Islet precursor cell (in vitro differentiated cells): ENCODE measurements at places on chromosomes 12 and 14.
A peak's percentile ranks its signal among the peaks of the same experiment; 100 is the strongest.

DNA sequence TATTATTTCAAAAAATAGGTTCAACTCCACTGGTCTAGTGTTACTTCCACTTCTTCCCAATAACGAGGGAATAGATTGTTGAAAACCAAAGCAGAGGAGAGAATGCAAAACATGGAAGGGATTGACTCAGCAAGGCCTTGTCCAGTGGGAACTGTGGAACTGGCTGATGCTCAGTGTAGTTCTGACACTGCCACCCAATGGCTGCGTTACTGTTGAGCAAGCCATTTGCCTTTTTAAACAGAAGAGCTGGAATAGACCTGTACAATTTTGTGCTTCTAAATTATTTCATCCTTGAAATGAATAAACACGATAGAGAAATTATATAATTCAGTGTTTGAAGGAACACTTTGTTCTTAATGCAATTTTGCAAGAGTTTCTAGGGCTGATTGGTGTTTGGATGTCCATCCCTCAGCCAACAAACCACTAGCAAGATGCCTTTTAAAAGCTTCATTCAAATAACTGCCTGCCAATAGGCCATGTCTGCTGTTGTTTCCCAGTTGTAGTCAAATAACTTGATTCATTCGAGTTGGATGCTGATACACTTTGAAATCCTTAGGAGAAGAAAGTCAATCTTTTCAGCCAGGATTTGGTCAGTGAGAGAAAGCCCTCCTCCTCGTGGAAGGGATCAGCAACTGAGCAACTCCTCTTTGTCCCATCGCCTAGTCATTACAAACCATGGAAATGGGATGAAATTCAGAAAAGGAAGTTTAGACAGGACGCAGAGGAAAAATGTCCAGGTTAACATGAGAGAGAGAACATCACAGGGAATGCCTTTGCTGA is 7.3 kb upstream of the MGP start:
- no peak for DNase-seq

GRCh38 chr12:42510823-42511222 is 78.7 kb downstream of the PRICKLE1 start:
- peak; percentile 59 for DNase-seq

- DNase-seq, result no peak
Observed at GRCh38 chr14:92603309-92604242, 90.0 kb downstream of the RIN3 start.

DNA sequence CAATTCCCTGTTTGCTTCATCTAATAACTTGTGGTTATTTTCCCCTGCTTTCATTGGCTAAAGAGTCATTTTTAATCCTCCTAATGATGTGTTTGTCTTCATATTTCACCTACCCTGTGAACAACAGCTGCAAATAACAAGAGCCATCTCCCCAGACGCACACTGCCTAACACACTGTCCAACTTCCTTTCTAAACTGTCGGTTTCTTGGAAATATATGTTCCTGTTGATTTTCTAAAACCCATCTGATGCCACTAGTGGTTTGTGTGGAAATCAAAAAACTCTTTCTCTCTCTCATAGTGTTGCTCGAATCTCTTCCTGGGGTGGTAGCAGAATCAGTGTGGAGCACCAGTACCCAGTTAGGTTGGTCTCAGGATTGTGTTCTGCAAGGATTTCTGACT is 226.9 kb downstream of the EPS8 start:
- no peak for DNase-seq

DNA sequence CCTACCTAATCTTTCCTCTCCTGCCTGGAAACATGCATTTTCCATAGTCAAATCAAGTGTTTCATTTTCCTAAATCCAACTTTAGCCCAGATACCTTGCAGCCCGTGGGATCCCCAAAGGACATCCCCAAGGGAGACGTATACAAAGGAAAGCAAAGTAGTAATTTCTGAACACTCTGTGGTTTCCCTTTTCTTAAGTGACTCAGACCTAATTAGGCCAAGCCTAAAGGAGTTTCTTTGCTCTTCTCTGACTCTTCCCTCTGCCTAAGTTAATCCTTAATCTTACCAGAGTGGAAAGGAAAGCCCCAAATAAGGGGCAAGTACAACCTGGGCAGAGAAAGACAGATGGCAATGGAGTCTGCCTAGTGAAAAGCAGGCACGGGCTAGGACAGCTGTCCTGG is 250.3 kb downstream of the SPTSSA start:
- DNase-seq, result no peak

DNA sequence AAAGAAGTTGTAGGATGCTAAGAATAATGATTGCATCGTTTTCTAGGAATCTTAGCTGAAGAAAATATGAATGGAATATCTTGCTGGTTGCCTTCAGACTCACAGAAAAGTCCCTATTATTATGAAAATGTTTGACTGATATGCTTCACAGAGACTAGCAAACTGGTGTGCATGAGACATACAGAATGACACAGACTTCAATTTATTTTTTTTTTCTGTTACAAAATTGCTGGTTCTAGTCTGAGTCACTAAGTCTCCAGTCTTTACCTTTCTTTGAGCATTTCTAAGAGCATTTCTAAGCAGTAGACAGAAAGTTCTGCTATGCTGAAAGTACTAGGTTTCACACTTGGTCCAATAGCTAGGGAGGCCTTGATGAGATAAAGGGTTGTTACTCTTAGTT is 377.6 kb upstream of the ATP2B1 start:
- DNase-seq, result no peak

GRCh38 chr12:79400481-79400880 is 290.3 kb downstream of the PAWR start:
- no peak for DNase-seq

DNA sequence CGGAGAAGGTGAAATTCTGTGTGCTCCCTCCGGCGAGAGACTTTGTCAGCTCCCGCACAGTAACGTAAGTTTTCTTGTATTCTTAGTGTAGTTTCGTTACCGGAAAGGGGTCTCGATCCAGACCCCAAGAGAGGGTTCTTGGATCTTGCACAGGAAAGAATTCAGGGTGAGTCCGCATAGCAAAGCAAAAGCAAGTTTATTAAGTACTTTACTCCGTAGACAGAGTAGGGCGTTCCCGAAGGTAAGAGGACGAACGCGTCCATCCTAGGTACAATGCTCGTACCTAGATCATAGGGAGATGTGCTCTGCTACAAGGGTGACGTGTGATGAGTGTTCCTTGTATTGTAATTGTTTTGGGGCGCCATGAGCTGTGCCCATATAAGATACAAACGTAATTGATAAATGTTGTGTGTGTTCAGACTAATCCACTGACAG is 293 bp downstream of the IFI27L1 start:
- DNase-seq, result no peak

- no peak for DNase-seq
Observed at GRCh38 chr12:90489141-90489540, 465.8 kb downstream of the CCER1 start.

DNA sequence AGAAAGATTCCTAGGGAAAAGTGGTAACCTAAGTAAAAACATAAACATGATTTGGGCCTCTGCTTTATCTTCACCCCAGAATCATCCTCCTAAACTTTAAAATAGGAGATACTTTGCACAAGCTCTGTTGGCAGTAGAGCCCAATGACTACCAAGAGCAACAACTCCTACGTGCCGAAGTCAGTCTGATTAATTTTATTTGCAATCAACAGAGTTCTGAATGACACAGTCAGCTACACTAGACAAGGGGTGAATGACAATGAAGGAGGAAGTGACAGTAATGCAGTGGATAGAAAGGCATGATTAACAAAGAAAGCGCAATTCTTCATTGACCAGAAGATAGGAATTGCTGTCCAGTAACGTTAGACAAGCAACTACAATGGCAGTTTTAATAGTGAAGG is 957.9 kb upstream of the USP15 start:
- no peak for DNase-seq

DNA sequence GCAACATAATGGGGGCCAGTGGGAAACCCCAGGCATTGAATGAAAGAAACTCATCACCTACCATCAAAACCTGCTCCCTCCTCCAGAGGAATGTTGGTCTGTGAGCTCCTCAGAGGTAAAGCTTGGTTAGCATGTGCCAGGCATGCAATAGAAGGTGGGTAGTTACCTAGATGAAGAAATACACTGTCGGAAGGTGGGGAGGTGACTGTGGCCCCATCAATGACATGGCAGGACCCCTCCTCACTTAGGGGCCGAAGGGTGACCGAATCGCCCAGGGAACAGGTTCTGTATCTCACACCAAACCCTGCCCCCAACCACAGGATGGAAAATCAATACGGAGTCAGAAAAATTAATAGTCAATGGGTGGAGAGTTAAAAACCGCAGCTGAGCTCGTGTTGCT is 135.6 kb downstream of the BCL11B start:
- DNase-seq, result peak; percentile 25

GRCh38 chr12:46562625-46563225 is 190.2 kb upstream of the SLC38A2 start:
- DNase-seq, result no peak

DNA sequence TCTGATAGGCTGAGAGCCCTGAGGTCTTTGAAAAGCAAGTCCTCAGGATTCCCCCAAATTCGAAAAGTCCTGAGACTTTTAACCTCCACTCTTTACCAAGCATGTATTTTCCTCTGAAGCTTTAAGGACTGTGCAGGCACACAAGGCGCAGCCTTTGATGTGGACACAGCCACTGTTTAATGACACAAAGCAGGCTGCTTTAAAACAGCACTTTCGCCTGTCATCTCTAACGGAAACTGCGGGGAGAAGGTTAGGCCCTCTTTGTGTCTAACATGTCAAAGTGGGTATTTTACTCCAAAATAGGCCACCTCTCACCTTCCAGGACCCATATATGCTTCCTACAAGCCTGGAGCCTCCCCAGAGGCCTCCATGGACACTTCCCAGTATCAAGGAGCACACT is 159.2 kb downstream of the GCH1 start:
- DNase-seq, result no peak

DNA sequence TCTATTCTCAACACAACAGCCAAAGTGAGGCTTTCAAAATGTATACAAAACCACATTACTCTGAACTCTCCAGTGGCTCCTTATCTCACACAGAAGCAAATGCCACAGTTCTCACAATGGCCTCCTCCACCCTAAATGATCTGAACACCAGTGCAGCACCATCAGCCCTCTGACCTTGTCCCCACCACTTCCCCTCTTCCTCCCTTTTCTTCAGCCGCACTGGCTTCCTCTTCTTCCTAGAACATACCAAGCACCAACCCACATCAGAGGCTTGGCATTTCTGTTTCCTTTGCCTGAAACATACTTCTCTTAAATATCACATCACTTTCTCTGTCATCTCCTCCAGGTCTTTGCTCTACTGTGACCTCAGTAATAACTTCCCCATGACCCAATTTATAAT is 66.3 kb downstream of the GPR135 start:
- no peak for DNase-seq

- peak; percentile 62 for DNase-seq
Observed at GRCh38 chr12:14138495-14138894, 157.1 kb upstream of the GRIN2B start.

GRCh38 chr12:6124411-6125309 is at the start of gene VWF:
TSS of gene VWF (minus strand) at chr12:6124670. CDS start at chr12:6123196, 1,474 bp downstream.
- peak; percentile 56 for DNase-seq

GRCh38 chr14:36647417-36647823 is 14.2 kb upstream of the PAX9 start:
- no peak for DNase-seq

- DNase-seq, result no peak
Observed at GRCh38 chr14:103600503-103600902, 28.5 kb upstream of the KLC1 start.

DNA sequence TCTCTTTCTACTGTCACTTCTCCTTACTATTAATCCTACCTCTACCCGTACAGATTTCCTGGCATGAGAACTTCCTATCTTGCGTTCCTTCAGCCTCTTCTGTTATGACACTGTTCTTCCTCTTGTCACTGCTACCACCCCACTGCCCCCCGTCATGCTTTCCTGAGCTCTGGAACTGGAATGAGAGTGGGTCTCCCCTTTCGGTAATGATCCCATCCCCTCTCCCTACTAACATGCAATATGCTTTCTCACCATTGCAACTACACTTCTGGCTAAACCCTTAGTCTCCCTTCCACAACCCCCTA is 4.9 kb upstream of the AP1G2 start:
- no peak for DNase-seq

DNA sequence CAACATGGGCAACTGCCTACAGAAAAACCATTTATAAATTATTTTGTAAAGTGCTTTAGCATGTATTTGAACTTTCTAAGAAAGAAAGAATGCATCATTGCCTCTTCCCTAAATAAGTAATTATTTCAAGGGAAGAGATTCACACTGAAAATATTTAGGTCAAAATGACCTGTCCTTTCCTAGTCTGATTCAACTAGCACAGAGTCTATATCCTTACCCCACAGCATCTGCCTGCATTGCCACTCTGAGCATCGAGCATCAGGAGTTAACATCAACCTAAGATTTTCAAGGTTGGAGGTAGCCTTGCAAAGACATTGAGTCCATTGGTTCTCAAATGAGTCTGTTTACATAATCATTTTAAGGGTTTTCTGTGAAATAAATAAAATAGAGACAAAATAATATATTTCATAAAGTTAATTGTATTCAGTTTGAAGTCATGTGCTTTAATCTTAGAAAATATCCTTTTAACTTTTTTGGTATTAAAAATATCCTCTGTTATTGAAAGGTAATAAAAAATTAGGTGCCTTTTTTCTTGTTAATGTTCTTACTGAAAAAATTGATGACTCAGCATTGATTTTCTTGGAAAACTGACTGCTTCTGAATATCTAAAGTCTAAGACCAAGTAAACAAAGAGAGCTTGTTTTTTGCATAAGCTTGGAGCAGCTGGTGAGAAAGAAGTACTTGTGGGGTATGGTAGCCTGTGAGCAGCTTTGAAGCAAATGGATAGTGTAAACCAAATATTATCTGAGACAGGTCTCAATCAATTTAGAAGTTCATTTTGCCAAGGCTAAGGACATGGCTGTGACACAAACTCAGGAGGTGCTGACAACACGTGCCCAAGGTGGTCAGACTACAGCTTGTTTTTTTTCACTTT is 269.0 kb upstream of the CLEC14A start:
- no peak for DNase-seq

DNA sequence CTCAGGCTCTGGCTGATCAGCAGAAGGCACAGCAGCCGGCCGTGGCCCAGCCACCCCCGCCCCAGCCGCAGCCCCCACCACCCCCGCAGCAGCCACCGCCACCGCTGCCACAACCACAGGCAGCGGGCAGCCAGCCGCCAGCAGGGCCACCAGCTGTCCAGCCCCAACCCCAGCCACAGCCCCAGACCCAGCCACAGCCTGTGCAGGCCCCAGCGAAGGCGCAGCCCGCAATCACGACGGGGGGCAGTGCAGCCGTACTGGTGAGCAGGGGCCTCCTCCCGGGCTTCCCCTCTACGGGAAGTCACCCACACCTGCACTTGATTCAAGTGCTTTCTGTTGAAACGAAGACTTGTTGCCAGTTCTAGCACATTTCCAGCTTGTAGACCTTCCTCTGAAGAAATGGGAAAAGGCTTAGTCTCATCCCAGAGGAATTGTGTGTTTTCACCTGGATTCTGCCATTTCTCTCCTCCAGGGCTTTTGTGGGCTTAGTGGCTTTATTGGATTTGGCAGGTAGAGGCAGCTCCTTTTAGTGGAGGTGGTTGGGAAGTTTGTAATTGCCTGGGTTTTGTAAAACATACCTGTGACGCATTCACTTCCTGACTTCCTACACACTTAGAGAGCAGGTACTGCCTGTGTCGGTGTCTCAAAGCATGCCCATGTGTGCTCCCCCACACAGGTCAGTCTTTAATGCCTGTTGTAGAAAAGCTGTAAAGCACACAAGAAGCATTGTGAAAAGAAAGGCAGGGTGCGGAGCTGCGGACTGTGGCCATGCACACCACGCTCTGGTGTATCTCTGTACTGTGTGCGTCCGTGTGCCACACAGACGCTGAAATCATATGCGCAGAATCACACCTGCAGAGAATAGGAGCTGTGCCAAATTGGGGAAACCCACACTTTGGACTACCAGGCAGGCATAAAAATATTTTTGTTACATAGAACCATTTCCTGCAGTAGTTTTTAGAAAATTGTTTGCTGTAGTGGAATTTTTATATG is 90.5 kb downstream of the DDX51 start:
- DNase-seq, result no peak

GRCh38 chr14:95609398-95609990 is 74.6 kb downstream of the GLRX5 start:
- peak; percentile 72 for DNase-seq
